ENCODE measurements at places on chromosomes 6 and 20. TPM values are rescaled to one million over a fixed set of nuclear protein-coding genes. Genes with fewer than 3 reads are reported as not detected.

Gene DEFB132
- not detected for total RNA-seq

Gene ENPP5
- 0.65 TPM for total RNA-seq

Gene SULF2
- total RNA-seq = 38.9 TPM

Gene CALHM6
- 0.32 TPM for total RNA-seq

Gene NR2E1
- total RNA-seq = not detected

Gene RIPOR3
- total RNA-seq = 50.8 TPM

Gene DNAH8
- not detected for total RNA-seq

Gene CRIP3
- total RNA-seq = not detected
